Omental fat pad (tissue), 4 donors: ENCODE measurements at places on chromosomes 5 and 9. TPM values are rescaled to one million over a fixed set of nuclear protein-coding genes. Genes with fewer than 3 reads are reported as not detected.

FNIP1 gene
- total RNA-seq, result 64.1 TPM

DNA sequence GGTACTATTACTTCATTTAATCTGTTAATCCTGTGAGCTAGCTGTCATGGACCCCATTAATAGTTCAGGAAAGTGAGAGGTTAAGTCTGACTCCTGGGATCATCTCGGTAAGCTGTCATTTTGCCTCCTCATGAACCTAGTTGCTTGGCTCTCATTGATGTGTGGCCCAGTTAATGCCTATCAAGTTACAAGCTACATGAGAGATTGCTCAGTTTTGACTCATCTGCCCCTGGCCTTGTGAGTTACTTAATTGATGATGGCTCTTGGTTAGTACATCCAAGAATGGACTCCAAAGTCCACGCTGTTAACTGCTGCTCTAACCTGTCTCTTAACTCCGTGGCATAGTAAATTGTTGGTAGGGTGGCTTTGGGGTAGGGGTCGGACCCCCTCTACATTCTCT lies 23.9 kb downstream of the LARP1 start:
- no peak for DNase-seq

- DNase-seq, result no peak
These were observed 111.7 kb downstream of the PCSK1 start for GRCh38 chr5:96321345-96321744.

- no peak for DNase-seq
These were observed 24.6 kb upstream of the SEC16A start for GRCh38 chr9:136507221-136507991.

DNA sequence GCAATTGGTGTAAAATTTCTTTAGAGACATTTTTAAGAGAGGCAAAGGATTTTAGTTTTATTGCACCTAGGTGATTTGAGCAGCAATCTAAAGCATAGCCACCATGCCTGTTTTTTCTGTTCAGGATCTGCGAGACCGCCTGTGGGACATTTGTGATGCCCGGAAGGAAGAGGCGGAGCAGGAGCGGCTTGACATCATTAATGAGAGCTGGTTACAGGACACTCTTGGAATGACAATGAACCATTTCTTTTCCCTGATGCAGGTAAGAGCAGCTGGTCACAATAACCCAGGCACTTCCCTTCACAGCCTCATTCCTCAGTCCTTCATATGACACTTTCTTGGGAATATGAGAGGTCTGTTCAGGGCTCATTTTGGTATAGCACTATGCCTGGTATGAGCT lies 103.2 kb upstream of the IL7R start:
- DNase-seq, result no peak

LYRM7 gene
- 11.9 TPM for total RNA-seq

DNA sequence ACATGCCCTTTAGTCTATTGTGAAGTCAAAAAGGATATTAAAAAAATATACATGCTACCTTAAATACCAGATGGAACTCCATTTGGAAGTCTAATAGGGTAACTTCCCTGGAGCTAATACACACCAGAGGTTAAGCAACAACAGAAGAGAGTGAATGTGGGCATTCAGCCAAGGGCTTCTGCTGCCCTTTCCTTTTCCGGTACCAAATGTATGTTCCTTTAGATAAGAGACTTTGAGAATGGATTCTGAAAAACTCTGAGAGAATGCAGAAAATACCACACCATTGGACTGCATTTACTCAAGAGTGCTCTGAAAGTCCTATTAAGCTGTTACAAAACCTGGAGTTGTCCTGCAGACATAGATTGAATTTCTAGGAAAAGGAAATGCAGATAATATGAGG lies 23.8 kb upstream of the TRPM3 start:
- DNase-seq, result no peak

TLR4 gene
- 108 TPM for total RNA-seq

GRCh38 chr9:19999491-20000057 lies 210.7 kb upstream of the SLC24A2 start:
- DNase-seq, result no peak

DNA sequence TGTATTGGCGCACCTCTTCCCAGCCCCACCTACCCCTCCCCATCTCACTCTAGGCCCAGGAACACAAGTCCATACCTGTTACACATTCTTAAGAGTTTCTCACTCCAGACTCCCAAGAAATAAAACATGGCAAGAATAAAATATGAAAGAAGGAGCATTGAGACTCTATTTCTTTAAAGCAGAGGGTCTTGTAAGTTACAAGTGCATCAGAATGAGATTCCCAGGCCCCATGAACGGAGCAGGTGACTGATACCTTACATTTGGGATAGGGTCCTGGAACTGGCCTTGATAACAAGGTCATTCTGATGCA lies 5.7 kb downstream of the EGR1 start:
- no peak for DNase-seq
